SJCRH30 (cell line): ENCODE measurements at places on chromosomes 11 and 22. TPM values are rescaled to one million over a fixed set of nuclear protein-coding genes. Genes with fewer than 3 reads are reported as not detected.

Gene OR8A1
- total RNA-seq, result not detected in 2 replicates

DNA sequence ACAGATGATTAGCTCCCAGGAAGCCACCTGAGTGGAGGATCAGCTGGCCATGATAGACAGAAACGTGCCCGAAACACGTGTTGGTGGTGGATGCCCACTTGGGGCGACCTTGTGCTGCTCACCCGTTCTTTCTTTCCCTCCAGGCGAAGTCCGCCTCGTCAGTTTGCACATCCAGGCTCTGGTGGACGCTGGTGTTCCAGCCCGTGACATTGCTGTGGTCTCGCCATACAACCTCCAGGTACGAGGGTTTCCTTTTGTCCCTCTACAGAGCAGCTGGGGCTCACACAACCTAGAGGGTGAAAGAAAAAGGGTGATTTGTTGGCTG, 30.6 kb downstream of the IGHMBP2 start:
- no peak for DNase-seq

DNA sequence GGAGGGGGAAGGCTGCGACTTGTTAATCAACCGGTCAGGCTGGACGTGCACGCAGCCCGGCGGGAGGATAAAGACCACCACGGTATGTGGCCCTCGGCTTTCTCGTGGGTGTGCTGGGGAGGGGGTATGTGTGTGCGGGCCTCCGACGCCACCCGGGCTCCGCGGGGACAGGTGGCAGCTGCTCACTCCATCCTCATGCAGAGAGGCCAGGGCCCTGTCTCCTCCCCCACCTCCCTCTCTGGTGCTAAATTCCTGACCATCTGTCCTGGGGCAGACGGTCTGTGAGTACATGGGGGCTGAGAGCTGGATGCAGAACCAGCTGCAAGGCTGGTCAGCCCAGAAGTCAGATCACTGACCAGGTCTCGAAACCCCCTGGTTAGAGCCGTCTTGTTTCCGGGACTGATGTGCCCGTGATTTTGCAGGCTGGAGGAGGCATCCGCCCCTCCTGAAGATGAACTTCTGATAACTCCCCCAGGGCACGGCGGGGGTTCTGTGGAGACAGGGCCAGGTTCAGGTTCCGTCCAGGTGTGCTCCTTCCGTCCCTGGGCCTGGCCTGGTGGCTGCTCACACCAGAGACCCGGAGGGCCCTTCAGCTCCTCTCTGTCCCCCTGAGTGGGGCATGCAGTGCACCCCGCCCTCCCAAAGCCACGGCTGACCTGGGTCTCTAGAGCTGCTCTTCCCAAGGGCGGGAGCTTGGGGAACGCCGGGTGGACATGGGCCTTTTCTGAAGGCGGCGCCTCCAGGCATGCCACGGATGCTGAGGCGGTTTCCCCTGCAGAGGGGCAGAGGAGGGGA, 1119.7 kb downstream of the BRD1 start:
- no peak for DNase-seq

GRCh38 chr11:102936864-102937509, 18.5 kb downstream of the MMP13 start:
- no peak for DNase-seq

DNA sequence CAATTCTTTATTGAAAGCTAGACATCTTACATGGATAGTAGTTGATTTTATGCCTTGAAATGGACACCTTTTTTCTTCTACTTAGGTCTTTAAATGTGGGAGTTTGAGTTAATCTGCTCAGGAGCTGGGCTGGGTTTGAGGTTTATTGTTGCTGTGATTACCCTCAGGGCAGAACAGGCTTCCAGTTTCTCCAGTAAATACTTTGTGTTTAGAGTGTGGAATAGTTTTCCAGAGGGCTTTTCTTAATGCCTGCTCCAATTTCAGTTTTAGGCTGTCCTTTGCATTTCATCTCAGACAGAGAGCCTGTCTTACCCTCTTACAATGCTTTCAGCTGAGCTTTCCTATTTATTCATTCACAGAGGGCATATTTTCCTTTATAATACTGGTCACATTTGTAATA, 69.9 kb upstream of the ADORA2A start:
- DNase-seq, result peak; percentile 77

Gene SMIM38
- total RNA-seq, result 0.30 and 0.40 TPM in 2 replicates

DNA sequence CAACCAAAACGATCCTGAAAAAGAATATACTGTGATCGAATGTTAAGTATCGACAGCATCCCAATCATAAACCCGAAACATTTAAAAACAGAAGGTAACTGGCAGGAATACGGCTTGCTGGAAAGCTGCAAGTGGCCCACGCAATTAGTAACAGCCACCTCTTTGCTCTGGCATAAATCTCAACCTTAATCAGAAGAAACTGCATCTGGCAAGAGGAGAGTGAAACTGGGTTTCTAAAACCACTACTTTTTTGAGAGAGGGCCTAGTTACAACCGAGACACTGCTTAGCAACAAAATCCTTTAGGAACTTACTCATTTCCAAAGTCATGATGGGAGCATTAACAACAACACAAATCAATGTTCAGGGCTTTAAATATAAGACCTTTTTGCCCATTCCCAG, 7.9 kb downstream of the NCAPD3 start:
- DNase-seq, result no peak

DNA sequence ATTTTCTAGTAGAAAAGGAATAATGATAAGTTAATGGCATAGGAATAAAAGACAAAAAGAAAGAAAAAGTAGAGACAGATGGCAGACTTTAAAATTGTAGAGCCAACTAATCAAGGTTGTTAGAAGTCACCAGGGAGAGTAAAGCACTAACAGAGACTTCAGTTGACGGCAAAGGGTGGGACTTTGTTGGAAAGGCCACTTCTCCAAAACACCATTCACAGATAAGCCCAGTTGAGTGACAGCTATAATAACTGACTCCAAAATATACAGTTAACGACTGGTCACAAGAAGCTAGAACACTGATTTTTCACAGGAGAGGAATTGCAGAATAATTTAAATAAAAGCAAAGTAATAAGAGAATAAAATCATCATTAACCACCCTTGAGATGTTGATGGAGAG, 16.0 kb upstream of the SOX6 start:
- DNase-seq, result no peak

DNA sequence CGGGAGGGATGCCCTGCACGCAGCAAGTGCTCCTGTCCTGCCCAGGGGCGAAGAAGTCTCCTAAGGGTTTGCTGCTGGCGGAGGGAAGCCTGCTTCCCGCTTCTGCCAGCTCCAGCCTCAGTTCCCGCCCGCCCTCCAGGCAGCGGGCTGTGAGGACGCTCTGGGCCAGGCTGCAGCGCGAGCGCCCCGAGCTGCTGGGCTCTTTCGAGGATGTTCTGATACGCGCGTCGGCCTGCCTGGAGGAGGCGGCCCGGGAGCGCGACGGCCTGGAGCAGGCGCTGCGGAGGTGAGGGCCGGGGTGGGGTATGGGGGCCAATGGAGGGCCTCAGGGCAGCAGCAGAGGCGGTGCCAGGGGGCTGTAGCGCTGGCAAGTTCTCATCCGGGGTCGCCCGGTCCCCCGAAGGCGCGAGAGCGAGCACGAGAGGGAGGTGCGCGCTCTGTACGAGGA, 2.2 kb downstream of the CRACR2B start:
- DNase-seq, result no peak

GRCh38 chr11:113113801-113114704, 152.8 kb downstream of the NCAM1 start:
- DNase-seq, result peak; percentile 48

- DNase-seq, result no peak
These were observed 66.3 kb upstream of the OR5AK2 start for GRCh38 chr11:56922421-56922820.

DNA sequence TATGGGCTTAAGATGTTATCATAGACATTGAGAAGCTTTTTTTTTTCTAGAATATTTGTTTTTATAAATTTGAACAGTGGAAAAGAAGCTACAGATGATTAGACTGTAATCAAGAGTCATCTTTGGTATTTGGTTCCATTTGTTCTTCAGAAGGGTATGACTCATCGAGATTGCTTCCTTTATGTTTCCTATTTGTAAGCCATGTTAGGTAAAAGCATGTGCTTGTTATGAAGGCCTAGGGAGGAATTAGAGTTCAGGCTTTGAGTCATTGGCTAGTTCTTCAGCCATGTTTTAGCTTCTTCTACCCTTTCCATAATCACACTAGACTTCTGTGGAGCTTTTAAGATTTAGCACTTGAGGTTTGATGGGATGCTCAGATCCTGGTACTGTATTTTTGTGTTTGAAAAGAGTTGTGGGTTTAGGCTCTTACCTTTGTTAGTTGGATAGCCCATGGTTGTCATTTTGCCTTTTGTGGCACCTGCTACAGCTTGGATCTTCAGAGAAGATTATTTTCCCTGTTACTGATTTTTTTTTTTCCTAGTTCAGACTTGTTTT, 44.3 kb downstream of the POLD3 start:
- DNase-seq, result no peak

Gene FBLN1
- total RNA-seq, result 19.6 and 21.0 TPM in 2 replicates

GRCh38 chr22:48054596-48054995, 1292.1 kb downstream of the TBC1D22A start:
- peak; percentile 87 for DNase-seq

DNA sequence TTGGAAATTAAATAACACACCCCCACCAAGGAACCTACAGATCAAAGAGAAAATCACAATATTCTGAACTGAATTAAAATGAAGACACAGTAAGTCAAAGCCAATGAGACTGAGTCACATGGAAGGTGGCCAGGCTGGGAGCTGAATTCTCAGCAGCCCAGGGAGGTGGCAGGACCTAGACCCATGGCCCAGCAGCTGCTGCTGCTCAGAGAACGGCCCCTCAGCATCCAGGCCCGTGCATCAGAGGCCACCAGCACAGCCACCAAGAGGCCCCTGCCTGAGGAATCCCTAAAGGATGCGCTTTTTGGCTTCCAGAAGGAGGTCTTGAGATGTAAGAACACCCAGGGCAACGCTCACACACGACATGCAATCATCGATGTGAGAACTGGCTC, 35.0 kb downstream of the TBX1 start:
- no peak for DNase-seq

Gene GSTT2
- total RNA-seq, result 0.58 and 0.75 TPM in 2 replicates

Gene C11orf86
- total RNA-seq, result not detected in 2 replicates

- no peak for DNase-seq
These were observed 5.1 kb downstream of the APBB1 start for GRCh38 chr11:6413791-6414201.

DNA sequence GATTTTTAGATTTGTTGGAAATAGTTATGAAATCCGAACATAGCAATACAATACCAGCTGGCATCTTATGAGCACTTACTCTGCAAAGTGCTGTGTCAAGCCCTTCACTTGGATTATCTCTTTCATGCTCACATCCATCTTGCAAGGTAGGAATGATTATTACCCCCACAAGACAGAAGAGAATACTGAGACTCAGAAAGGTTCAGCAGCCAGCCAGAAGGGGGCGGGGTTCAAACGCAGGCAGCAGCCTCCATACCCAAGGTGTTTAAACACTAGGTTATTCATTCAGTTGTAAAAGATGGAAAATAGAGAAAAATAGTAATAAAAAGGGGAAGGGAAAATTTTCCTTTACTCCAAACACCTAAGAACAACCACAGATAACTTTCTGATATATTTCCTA, 158.5 kb downstream of the CCDC34 start:
- no peak for DNase-seq

Gene HBE1
- total RNA-seq, result 0.26 TPM in 1 of 2 replicates, not detected in the other

DNA sequence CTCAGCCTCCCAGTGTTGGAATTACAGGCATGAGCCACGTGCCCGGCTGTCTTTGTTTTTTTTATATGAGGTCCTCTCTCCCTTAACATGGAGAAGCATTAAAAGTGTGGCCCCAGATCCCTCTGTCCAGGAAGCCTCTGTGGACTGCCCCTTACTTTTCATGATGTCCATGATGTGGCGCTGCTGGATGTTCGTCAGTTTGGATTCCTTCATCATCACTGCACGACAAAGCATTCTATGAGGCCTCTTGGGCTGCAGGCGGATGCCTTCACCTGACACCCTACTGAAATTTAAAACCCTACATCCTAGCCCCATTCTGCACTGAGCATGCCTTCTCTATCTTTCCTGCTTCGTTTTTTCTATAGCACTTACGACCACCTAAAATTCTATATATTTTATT, 2.1 kb downstream of the C22orf23 start:
- peak; percentile 59 for DNase-seq

GRCh38 chr11:32033491-32033890, 57.4 kb upstream of the RCN1 start:
- no peak for DNase-seq

DNA sequence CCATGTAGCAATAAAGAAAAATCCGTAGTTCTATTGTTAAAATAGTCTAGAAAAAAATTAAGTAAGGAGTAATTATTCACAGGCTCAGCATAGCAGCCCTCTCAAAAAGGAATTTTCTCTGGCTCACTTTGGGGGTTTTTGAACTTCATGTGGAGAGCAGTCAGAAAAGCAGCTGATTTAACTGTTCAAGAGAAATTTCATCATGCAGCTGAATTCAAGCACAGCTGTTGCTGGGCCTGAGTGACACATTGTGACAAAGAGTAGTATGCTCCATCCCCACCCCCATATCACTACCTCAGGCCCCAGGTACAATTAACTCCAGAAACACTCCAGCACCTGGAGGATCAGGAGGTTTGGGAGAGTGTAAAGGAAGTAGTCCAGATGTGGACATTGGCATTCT, 272.1 kb downstream of the FAM76B start:
- no peak for DNase-seq

GRCh38 chr11:123247496-123247799, 52.4 kb upstream of the CLMP start:
- DNase-seq, result no peak

GRCh38 chr22:22394591-22394990, 114.0 kb downstream of the ZNF280B start:
- peak; percentile 55 for DNase-seq

DNA sequence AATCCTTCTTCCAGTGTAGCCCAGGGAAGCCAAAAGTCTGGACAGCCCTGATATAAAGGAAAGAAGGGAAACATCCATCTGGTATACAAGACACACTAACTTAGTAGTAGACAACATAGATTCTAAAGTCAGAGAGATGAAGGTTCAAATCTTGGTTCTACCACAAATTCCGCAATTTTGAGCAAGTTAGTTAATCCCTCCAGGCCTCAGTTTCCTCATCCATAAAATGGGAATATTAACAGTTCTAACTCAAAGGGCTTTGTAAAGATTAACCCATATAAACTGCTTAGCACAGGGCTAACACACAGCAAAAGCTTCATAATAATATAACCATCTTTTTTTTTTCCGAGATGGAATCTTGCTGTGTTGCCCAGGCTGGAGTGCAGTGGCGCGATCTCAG, 10.7 kb downstream of the LRP4 start:
- DNase-seq, result no peak

Gene LMO1
- 0.20 and 0.24 TPM in 2 replicates for total RNA-seq

GRCh38 chr11:125990244-125990643, 44.4 kb downstream of the VSIG10L2 start:
- DNase-seq, result peak; percentile 8

Gene ZNF408
- total RNA-seq, result 8.5 and 8.7 TPM in 2 replicates

Gene ANAPC15
- total RNA-seq, result 38.1 and 42.7 TPM in 2 replicates

Gene ATM
- total RNA-seq, result 29.9 and 37.0 TPM in 2 replicates
